ENCODE measurements at places on chromosomes 2 and 18. TPM values are rescaled to one million over a fixed set of nuclear protein-coding genes. Genes with fewer than 3 reads are reported as not detected.

DNA sequence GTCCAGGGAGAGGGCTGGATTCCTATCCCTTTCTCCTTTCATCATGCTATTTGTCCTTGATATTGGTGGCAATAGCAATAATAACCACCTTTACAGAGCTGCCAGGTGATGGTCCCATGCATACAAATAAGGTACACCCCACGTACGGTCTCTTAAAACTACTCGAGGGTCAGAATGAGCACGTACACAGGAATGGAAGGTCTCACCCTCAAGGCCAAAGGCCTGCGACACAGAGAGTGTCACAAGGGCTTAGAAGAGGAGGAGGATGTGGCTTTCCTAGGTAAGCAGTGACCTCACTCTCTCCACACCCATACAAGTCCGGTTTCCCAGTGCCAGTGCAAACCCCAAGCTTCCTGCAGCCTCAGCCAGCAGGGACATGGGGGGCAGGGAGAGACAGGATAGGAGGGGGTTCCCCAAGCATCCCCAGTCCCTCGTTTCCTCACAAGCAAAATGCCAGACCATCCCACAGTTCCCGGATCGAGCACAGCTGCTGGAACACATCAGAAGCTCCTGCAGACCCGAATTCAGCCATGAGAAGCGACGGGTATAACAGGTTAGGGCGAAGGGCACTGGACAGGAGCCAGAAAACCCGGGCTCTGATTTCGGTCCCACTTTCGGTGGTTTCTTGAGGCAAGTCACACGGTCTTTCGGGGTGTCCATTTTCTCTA, 49.2 kb downstream of the PLB1 start:
- peak; percentile 79 for DNase-seq

- DNase-seq = no peak
Measured at GRCh38 chr2:160453111-160453820, 40.3 kb downstream of the RBMS1 start.

The NEB gene
- 0.89 TPM for total RNA-seq

- no peak for DNase-seq
Measured at GRCh38 chr2:141207036-141207385, 923.8 kb downstream of the LRP1B start.

GRCh38 chr2:236665572-236666118, 96.0 kb downstream of the ACKR3 start:
- DNase-seq = peak; percentile 11

DNA sequence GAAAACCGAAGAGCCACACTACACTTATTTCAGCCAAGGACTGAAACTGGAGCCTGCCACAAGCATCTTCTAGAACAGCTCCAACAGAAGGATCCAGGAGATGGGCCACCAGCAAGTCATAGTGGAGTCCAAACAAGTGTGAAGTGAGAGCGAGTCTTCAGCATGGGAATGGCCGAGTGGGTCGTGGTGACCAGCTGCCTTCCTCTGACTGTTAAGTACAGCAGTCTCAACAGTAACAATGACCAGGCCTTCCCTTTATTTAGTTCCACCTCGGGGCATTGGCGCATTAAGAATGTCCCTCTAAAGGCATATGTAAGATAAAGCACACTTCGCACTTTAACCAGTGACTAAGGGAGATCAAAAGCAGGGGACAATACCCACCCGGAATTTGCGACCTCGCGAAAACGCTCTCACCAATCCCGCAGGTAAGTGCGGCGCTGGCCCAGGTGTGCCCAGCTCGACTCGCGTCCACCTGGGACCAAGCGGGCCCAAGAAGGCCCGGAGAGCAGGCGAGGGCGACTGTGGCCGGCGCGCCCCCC, 1.1 kb downstream of the L3MBTL4 start:
- DNase-seq = no peak

DNA sequence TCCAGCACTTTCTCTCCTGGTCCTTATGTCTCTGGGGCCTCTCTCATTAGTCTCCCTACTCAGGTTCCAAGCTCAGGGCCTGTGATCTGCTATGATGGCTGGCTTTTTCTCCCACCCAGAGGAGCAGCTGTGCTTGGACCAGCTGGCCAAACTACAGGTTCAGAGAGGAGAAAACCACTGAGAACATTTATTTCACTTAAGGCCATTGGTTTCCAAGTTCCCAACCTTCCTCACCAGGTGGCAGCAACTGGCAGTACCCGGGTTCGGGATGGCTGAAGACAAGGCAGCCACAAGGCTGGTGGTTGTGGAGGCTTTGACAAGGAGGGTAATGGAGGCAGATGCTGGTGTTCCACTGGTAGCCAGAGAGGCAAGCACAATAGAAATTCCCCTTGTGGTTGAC, 29.9 kb upstream of the SELENOI start:
- no peak for DNase-seq

The WDCP gene
- total RNA-seq = 6.8 TPM

The CCDC102B gene
- total RNA-seq = 1.7 TPM

The LOXHD1 gene
- not detected for total RNA-seq

GRCh38 chr18:68323921-68324320, 391.0 kb downstream of the TMX3 start:
- DNase-seq = no peak

DNA sequence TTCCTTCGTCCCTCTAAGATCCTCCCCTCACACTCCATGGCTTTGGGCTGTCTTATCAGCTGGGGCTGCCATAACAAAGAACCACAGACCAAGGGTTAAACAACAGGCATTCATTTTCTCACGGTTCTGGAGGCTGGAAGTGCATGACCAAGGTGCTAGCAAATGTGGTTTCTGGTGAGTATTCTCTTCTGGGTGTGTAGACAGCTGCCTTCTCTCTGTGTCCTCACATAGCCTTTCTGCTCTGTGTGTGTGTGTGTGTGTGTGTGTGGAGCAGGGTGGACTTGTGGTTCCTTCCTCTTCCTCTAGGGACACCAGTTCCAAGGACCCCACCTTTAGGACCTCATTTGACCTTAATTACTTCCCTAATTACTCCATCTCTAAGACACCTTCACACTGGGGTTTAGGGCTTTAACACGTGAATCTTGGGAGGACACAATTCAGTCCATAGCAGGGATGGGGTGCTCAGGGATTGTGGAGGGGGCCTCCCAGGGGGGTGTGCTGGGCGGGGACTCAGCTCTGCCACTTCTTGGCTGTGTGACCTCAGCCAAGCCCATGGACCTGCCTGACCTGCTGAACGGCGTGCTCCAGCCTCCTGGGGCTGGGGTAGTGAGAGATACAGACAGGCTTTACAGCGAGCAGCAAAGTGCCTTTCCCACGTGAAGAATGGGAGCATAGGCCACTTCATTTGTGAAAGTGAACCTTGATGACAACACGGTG, 38.0 kb downstream of the ACKR3 start:
- no peak for DNase-seq

GRCh38 chr2:100831831-100832230, 11.9 kb downstream of the NPAS2 start:
- DNase-seq = no peak
